ENCODE measurements at places on chromosomes 12 and 14. TPM values are rescaled to one million over a fixed set of nuclear protein-coding genes. Genes with fewer than 3 reads are reported as not detected.

Gene RIPK3
- total RNA-seq, result 11.6 TPM

- DNase-seq, result no peak
Observed at GRCh38 chr12:122533856-122534255, 6.8 kb downstream of the KNTC1 start.

Gene KRT85
- total RNA-seq, result not detected

GRCh38 chr12:49344486-49345050 lies 2.1 kb upstream of the DNAJC22 start:
- no peak for DNase-seq

GRCh38 chr12:79331870-79332269 lies 358.9 kb downstream of the PAWR start:
- DNase-seq, result no peak

Gene EIF2S3B
- 2.2 TPM for total RNA-seq

DNA sequence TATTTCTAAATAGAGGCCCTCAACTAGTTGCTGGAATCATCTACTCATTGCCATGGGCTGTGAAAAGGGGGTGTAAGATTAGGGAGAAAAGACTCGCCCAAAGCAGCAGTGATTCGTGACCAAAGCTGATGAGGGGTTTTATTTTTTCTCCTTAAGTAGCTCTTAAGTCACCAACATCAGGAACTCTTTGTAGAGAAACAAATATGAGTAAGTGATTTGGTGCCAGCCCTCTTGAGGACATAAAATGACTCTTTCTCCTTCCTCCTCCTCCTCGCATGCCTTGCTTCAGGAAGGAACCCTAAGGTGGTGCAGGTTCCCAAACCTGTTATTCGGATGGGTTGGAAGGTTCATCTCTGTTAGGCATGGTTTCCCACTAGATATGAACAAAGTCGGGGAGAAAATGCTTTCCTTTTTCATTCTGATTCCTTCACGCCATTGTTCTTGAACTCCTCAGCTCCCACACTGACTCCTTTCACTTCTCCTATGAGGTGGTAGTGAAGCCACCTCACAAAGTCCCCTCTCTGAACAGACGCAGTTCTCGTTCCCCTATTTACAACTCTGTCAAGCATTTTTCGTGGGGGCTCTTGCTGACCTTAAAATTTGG lies 113.4 kb downstream of the ETV6 start:
- no peak for DNase-seq

Gene TTC6
- total RNA-seq, result not detected

- DNase-seq, result no peak
Observed at GRCh38 chr12:57517187-57517586, 3.1 kb downstream of the DDIT3 start.

- no peak for DNase-seq
Observed at GRCh38 chr14:73008501-73008900, 18.4 kb downstream of the ZFYVE1 start.

DNA sequence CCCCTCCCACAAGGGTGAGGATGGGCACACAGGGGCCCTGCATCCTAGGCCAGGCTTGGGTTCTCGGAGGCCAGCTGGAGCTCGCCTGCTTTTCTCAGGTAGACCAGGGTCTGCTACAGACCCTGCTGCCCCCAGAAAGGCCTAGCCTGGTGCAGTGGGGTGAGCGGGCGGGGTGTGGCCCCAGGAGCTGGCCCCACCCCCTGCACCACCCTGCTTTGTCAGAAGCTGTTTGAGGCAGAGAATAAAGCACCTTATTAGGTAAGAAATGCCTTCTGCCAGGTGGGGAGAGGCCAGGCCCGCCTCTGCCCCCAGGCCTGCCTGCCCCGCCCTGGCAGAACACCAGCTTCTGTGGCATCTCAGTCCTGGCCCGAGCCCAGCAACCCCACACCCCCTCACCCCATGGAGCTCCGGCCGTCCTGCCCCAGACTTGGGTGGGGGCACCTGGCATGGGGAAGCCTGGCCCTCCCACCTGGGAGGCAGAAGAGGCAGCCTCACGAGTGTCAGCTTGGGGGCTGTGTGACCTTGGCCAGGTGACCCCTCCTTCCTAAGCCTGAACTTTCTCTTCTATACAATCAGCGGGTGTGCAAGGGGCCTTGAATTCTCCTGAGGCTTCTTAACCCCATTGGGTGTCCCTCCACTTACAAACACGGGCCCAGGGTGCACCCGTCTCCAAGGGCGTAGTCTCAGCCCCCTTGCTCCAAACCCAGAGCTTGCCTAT lies 43.2 kb downstream of the KRT80 start:
- no peak for DNase-seq

Gene VDR
- 83.4 TPM for total RNA-seq

DNA sequence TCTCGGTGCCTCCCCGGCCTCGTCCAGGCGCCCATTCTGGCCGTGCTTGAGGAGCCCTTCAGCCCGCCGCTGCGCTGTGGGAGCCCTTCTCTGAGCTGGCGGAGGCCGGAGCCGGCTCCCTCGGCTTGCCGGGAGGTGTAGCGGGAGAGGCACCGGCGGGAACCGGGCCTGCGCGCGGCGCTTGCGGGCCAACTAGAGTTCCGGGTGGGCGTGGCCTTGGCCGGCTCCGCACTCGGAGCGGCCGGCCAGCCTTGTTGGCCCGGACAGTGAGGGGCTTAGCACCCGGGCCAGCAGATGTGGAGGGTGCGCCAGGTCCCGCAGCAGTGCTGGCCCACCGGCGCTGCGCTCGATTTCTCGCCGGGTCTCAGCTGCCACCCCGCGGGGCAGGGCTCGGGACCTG lies 168.7 kb upstream of the RPL10L start:
- DNase-seq, result no peak

Gene LYSET
- total RNA-seq, result 20.5 TPM

- DNase-seq, result no peak
Observed at GRCh38 chr12:5226581-5226980, 182.9 kb downstream of the KCNA5 start.

GRCh38 chr12:92444763-92445162 lies 258.0 kb upstream of the PLEKHG7 start:
- DNase-seq, result no peak

Gene ENDOU
- total RNA-seq, result not detected

DNA sequence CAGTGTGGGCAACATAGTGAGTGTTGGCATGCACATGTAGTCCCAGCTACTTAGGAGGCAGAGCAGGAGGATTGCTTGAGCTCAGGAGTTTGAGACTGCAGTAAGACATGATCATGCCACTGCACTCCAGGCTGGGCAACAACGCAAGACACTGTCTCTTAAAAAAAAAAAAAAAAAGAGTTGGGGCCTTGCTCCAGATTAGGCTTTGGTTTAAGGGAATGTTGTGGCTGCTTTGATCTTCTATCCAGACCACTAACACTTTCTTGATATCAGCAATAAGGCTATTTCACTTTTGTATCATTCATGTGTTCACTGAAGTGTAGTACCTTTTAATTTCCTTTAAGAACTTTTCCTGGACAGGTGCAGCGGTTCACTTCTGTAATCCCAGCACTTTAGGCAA lies 2.8 kb upstream of the FITM1 start:
- DNase-seq, result no peak

- no peak for DNase-seq
Observed at GRCh38 chr14:76883447-76883846, 57.2 kb downstream of the LRRC74A start.

DNA sequence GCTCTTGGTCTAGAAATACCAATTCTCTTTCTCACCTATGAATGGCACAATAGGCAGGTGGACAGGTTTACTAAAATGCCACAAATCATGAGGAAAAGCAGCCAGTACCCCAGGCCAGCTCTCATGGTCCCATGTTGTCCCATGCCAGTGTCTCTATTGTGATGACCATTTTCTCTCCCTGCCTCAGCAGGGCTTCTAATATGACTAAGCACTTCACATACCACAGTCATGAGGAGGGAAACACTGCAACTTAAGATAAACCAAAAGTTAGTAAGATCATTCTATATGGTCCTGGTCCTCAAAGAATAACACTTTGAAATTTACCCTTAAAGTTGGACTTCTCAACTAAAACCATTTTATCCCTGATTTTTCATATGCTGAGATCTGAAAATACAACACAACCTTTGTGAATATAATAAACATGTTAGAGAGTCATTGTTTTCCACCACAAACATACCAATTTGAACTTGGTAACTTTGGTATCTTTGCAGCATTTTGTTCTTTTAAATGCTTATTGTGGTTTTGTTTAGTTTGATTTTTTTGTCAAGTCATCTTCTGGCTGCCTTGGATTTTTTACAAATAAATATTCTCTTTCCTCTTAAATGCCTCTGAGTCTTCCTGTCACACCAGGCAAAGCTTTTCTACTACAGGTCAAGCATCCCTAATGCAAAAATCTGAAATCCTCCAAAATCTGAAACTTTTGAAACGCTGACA lies 3.6 kb downstream of the TTC5 start:
- no peak for DNase-seq

- DNase-seq, result no peak
Observed at GRCh38 chr12:50110762-50111351, 1.2 kb upstream of the COX14 start.

DNA sequence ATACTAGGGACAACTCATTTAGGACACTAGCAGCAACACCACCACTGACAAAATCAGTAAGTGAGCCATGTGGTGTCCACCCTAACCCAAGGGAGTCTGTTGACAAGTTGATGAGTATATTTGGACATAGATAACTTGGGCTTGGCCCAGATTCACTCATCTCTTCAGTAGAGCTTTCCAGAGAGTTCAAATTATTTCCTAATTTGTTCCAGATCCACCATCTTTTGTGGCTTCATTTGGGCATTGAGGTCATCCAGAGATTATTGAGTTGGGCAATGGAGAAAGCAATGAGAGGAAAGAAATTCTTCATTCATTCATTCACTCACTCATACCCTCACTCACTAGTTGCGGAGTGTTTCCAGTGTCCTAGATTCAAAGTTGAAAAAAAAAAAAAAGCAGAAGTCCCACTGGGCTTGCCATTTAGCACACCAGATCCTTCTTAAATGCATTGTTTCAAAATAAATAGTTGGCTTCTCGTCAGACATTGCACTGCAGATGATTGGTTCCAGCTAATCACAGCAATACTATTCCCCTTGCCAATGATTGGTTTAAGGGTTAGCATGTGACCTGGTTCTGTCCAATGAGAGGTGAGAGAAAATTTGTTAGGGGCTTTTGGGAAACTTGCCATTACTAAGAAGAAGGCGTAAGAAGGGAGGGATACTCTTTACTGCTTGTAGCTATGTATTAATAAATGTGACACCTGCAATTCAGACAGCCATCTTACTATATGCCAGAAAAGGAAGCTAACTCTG lies 31.8 kb upstream of the WSCD2 start:
- no peak for DNase-seq

Gene NTF3
- total RNA-seq, result not detected
